Stomach (tissue), 19 donors: ENCODE measurements at places on chromosomes 5 and 9.

DNA sequence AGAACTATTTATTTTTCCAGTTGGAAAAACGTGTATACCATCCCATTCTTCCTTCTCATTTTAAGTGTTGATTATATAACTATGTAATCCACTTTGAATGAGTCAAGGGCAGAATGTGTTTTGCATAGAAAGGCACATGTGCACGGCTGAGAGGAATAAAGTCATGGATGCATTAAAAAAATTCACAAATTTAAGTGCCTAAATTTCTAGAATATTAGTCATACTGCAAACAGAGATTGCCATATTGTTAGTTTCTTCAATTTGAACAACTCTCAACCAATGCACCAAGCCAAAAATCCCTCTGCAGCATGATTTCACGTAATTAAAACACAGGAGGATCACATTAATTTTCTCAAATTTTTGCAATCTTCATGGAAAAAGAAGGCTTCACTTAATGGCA, 166.3 kb downstream of the MPDZ start:
- no peak for DNase-seq

DNA sequence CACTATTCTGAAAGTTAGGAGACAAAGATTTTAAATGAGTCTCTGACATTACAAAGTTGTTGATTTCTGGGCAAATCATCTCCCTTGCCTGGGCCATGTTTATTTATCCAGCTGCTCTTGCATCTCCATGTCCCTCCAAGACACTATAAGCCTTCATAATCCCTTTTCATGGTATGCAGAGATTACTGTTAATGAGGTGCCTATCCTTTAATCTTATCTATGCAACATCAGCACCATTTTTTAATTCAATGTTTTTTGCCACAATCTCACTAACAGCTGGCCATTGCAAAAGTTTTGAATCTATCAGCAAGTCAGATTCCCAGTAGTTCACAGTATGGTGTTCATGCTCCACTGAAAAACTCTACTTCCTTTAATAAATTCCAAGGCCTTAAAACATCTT, 108.5 kb upstream of the PTPRD start:
- DNase-seq = no peak

GRCh38 chr5:61625137-61625561, 293.1 kb downstream of the ZSWIM6 start:
- DNase-seq = no peak

DNA sequence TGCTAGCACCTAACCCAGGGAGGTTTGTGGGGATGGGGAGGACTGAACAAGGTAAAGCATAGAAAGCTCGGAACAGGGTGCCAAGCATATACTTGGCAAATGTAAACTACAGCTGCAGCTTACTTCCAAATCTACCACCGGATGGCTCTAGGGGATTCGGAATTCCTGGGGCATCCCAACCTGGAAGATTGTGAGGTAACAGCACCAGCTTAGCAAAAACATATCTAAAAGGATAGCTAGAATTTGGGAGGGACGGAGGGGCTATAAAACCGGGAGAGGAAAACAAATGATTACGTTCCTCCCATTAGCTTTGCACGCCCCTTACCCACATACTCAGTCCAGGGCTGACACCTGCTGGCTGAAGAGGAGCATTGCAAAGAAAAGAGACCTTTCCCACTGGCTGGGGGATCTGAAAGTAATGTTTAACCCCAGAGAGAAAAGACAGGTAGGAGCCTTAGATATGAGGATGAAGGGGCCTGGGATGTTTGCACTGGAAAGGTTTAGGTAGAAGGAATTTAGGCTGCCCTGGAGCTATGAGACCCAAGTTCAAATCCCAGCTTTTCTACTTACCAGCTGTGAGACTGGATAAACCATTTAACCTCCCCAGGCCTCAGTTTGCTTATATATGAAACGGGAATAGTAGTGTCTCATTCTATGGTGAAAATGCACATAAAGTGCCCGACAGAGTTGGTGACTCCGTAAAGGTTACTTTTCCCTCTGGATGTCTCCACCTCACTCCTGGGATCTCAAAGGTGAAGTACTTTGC, 73.6 kb downstream of the FAM114A2 start:
- peak; percentile 82 for DNase-seq
